ENCODE measurements at places on chromosomes 4 and X. TPM values are rescaled to one million over a fixed set of nuclear protein-coding genes. Genes with fewer than 3 reads are reported as not detected.

RAB33A gene
- 22.9 TPM for total RNA-seq

F9 gene
- not detected for total RNA-seq

BOD1L1 gene
- 45.1 TPM for total RNA-seq

AWAT2 gene
- not detected for total RNA-seq

MAGEA2 gene
- not detected for total RNA-seq

COX7B2 gene
- total RNA-seq: not detected

FGFR3 gene
- total RNA-seq: not detected

BBS12 gene
- 3.0 TPM for total RNA-seq

CXCL11 gene
- total RNA-seq: not detected

LDB2 gene
- total RNA-seq: not detected

NHSL2 gene
- 0.69 TPM for total RNA-seq

OTC gene
- not detected for total RNA-seq

NPY5R gene
- not detected for total RNA-seq

SERPINA7 gene
- total RNA-seq: not detected

FGG gene
- not detected for total RNA-seq

MAOA gene
- total RNA-seq: 6.3 TPM

KLKB1 gene
- 1.2 TPM for total RNA-seq

CTAG1A gene
- total RNA-seq: not detected

ARHGAP4 gene
- 147 TPM for total RNA-seq

NR3C2 gene
- 8.0 TPM for total RNA-seq

TRIM61 gene
- 1.2 TPM for total RNA-seq

TENM3 gene
- 0.12 TPM for total RNA-seq

SMR3B gene
- total RNA-seq: not detected

MAPK10 gene
- not detected for total RNA-seq

KLF8 gene
- total RNA-seq: 5.0 TPM

VCX gene
- not detected for total RNA-seq

FNIP2 gene
- 12.7 TPM for total RNA-seq

MAGEA6 gene
- not detected for total RNA-seq

GPR143 gene
- not detected for total RNA-seq

DGKK gene
- total RNA-seq: not detected

PDE5A gene
- 1.0 TPM for total RNA-seq

FGFBP1 gene
- not detected for total RNA-seq

CACNA1F gene
- 4.1 TPM for total RNA-seq

SPANXD gene
- total RNA-seq: not detected

DGAT2L6 gene
- total RNA-seq: not detected

VCX2 gene
- not detected for total RNA-seq

SOWAHB gene
- total RNA-seq: not detected

CT45A3 gene
- not detected for total RNA-seq

IL15 gene
- total RNA-seq: 2.1 TPM

Measured in activated T-cell treated with anti-CD3 and anti-CD28 coated beads, Interleukin-2, amount 50 U/mL, for 72 hours (primary cell).